ENCODE measurements at places on chromosomes 16 and 17.

DNA sequence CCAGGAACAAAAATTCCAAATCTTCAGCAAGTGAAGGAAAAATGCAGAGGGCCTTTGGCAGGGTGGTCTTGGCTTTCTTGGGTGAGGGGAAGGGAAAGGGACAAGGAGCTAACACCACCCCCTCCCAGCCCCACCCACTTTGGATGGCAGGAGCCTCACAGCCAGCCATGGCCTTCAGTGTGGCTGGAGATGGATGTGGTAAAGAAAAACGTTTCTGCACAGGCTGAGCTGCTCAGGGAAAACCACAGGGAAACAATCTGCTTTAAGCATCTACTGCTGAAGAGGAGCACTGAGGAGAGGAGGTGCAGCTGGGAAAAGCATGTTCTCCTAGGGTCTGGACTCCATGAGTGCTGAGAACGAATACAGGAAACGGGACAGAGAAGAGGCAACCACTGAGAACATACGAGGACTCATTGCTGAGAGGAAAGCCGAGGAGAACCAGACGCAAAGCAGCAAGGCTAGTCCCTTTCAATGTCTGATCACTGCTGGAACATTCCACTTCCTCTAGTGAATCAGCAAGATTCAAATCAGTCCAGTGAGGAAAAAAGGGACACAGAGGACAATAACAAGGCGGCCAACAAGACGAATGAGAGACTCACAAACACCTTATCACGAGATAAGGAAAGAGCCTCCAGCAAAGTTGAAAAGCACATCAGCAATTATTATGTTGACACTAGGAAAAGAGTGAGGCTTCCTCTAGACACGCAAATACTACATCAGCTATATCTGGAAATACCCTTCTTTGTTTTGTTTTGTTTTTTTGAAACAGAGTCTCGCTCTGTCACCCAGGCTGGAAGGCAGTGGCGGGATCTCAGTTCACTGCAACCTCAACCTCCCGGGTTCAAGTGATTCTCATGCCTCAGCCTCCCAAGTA lies 41.7 kb downstream of the ZZEF1 start:
- no peak for DNase-seq

DNA sequence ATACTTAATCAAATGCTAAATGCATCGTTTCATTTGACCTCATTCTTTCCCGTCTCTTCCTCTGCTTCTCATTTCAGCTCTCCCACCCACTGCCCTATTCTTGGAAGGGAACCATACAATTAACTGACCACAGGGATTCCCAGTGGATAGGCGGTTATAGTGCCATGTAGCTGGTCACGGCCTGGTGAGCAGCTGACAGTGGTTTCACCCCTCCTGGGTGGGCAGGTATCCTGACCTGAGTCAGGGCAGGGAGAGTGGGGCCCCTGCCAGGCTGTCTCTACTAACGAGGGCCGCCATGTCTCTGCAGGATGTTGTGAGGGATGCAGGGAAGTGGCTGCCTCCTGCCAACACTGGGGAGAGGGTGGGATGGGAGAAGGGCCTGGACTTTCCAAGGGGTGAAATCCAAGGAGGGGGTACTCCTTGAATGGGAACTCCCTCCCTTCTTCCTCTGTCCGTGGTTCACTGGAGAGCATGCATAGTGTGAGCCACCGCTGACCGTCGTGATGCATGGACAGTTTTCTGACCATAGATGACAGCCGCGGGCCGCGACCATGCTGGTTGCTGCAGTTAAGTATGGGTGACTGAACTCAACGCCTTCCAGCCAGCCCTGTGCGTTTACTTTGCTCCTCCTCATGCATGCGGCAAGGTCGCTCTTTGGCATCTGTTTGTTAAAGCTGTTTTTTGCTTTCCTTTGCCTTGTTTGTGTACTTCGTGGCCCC lies 95.9 kb downstream of the RPTOR start:
- DNase-seq = no peak

- no peak for DNase-seq
Measured at GRCh38 chr17:8362651-8363332, 13.7 kb downstream of the KRABD2 start.

DNA sequence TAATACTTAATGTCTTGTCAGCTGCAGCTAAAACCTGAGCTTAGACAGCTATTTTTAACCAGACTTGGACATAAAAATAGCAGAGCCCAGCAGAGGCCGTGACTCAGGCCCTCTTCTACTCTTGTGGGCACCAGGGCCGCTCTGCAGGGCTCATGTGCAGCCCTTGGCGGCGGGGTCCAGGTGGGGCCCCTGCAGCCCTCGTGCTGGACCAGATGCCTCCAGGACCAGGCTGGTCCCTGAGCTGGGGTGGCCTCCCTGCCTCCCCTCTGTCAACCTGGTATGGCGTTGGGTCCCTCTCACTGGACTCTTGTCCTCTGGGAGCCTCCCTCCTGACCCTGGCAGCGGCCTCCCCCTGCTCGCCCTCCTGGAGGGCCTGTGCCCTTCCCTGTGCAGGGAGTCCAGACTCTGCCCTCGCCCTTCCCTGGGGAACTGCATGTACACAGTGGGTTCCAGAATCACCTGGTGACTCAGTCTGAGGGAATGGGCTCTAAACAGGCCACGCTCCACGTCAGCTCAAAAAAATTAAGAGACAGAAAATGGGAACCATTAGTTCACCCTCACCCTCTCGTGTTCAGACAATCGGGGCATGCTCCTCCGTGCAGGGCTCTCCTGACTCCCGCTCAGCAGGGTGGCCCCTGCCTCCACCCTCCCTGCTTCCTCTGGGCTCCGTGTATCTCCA lies 9.7 kb downstream of the CDK5R1 start:
- no peak for DNase-seq

DNA sequence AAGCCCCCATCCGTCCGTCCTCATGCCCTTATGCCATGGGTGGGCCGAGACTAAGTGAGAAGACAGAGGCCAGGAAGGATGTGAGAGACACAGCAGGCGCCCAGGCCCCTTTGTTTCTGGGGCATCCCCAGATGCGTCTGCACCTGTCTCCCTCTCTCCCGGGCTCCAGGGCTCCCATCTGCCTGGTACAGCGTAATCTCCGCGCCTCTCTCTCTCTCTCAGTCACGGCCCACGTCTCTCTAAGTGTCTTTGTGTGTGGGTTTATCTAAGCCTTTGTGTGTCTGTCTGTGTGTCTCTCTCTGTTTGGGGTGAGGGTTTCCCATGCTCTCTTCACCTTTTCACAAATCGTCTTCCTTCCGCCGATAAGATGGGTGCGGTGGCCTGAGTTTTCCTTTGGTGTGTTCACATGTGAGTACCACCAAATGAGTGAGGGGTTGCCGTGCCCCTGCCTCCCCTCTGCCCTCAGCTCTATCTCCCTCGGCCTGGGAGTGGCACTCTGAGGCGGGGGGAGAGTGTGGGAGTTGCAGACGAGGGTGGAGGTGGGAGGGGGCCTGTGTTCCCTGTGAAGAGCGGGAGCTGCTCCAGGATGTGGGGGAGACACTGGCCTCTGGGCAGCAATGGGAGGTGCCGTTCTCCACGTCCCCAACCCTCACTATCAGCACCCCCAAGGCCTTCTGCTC lies 25.8 kb upstream of the ABCC3 start:
- DNase-seq = no peak

- DNase-seq = no peak
Measured at GRCh38 chr16:31711344-31711845, 162.2 kb upstream of the ZNF267 start.

DNA sequence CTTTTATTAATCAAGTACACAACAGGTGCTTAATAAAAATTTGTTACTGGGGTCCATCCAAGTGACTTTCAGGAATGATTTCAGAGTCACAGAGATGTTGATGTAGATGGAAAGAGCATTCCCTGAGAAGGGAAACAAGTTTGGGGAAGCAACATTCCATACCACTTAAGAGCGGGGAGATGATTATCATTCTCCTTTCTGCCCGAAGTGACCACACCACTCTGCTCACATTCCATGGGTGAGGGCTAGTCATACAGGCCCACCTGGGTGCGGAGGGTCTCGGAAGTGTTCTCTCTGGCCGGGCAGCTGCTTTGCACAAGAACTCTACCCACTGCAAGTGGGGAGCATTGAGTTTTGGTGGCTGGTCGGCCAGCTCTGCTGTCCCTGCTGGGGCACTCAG lies 231.4 kb downstream of the SNX29 start:
- DNase-seq = no peak

- DNase-seq = no peak
Measured at GRCh38 chr16:81138831-81139557, 42.8 kb upstream of the GCSH start.

- no peak for DNase-seq
Measured at GRCh38 chr16:84053237-84053636, 10.6 kb upstream of the SLC38A8 start.

DNA sequence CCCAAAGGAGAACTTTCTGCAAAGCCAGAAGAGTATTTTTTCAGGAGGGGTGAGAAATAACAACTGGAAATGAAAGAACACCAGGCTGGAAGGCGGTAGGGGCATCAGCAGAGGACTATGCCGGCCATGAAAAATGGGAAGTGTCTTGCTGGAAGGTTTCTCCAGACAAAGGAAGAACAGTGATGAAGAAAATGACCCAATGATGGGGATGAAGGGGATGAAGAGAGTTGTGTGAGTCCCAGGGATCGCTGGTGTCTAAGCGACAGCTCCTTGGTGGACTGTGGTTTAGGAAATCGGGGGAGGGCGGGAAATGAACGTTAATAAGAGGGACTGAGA lies 623 bp downstream of the TTLL6 start:
- no peak for DNase-seq

DNA sequence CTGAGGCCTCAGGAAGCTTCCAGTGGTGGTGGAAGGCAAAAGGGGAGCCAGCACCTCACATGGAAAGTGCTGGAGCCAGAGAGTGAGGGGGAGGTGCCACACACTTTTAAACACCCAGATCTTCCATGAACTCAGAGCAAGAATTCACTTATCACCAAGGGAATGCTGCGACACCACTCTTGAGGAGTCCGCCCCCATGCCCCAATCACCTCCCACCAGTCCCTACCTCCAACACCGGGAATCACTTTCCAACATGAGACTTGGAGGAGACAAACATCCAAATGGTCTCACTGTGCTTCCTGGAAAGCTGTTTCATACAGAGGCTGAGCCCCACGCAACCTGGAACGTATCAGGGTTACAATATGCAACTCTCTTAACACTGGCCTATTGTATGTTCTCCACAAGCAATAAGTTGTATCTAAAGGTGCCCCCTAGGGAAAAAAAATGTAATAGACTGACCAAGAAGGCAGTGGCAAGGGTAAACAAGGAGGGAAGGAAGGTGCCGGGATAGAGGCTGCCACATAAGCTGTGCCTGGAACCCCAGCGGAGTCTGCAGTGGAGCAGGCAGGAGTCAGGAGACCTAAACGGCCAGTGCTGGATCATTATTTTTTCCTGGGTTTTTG lies 106.7 kb upstream of the FOXF1 start:
- DNase-seq = no peak

DNA sequence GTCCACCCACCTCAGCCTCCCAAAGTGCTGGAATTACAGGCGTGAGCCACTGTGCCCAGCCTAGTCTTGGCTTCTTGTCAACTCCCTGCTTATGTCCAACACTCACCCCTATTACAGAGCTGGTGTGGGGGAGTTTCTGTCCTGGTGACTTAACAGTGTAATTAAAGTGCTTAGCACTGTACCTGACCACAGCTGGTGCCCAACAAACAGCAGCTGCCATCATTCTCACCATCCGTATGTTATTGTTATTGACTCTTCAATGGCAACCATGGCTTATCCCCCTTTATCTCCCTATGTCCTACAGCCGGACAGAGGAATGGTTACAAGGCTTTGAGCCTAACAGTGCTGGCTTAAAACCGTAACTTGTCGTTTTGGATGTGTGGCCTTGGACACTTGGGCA lies 17.0 kb upstream of the BRCA1 start:
- no peak for DNase-seq

GRCh38 chr17:13194887-13195286 lies 177.1 kb upstream of the ELAC2 start:
- DNase-seq = no peak

- DNase-seq = no peak
Measured at GRCh38 chr17:75518201-75518600, 1.9 kb downstream of the TSEN54 start.

DNA sequence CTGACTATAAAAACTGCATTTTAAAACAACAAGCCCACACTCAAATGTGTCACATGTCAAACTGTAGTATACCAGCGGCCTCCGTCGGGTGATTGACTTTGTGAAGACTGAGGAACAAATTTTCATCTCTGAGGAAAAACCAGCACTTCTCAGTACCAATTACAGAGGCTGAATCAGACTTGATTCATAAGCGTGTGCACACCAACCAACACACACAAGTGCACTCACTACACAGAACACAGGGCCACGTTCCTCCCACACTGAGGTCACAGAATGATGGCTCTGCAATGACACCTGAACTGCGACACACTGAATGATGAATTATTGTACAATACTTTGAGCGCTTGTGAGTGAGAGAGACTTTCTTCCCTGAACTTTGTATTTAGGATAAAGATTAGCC lies 29.6 kb downstream of the XPO6 start:
- DNase-seq = no peak

DNA sequence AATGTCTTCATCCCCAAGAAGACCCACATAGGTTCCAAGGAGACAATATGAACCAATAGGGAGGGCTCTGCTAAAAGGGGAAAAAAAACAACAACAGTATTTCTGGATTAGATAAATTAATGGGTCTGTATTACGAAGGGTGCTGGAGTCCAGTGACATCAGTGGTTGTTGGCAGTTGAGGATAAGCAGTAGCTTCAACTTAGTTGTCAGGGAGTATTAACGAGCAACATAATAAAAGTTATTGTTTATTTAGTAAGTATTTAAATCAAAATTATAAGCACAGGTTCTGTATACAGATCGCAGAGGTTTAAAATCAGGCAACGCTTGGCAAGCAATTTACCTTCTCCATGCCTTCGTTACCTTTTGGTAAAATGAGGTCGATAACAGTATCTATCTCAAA lies 7.6 kb upstream of the CACNG4 start:
- no peak for DNase-seq

DNA sequence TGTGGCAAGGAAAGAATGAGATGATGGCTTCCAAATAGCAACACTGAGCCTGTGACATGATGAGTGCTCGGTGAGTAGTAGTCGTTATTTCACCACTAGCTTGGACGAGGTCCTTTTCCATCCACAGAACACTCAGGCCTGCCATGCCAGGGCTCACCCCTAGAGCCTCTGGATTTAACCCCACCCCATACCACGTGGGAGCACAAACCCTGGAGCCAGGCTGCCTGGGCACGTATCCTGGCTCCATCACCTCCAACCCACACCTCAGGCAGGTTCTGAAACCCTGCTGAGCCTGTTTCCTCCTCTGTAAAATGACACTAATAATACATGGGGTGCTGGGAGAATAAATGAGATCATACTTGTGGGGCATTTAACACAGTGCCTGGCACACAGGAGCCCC lies 192.4 kb downstream of the KATNIP start:
- DNase-seq = no peak
